ENCODE measurements at places on chromosomes 1 and 21.

DNA sequence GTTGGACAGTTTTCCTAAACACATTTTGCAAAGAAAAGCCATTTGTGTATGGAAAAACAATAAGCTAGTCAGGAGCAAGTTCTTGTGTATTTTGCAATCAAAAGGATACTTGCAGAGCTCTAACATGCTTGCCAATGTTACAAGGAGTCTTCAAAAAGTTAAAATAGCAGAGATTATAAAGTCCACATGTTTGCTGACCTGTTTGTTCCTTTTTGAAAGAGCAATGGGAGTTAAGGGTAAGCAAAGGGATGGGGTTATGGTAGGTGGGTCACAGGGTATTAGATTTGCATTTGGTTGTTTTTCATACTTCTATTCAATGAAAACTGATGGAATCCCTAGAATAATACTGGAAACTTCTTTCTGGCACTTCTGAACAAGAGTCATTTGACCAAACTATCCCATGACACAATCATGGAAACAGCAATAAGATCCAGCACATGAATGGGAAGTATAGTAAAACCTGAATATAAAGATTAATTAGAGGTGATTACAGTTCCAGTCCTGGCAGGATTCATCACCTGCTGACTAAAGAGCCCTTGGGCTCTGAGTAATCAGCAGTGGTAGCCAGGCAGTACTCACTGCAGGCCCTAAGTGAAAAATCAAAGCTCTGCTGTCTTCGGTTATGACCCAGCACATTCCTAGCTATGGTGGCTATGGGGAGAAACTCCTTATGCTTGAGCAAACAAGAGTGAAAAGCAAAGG, 27.1 kb upstream of the ZC3H11B start:
- DNase-seq: no peak

- DNase-seq: no peak
Measured at GRCh38 chr1:55212349-55213150, 2.6 kb downstream of the USP24 start.

DNA sequence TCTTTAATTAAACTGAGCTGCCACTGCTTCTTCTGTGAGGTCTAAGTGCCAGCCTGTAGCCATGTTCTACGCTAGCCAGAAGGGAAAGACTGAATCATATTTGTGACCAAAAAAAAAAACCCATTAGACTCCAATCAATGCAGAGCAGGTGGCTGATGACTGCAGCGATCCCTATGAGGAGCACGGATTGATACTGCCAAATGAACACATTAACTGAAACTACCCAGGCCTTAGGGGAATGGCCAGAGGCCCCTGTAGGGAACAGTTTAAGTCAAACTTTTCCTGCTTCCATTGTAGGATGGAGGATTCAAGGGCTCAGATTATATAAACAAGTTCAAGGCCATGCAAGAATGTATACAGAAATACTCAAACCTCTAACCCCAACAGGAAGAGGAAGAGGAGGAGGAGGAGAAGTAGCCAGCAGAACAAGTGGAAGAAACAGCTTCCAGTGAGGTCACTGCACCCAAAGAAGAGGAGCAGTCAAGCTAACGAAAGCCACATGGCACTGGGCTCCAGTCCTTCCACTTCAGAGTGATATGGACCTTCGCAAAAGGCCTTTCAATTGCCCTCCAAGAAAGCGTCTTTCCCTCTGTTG, 328.3 kb downstream of the SMYD3 start:
- no peak for DNase-seq

- DNase-seq: no peak
Measured at GRCh38 chr1:23246274-23246673, 29.0 kb upstream of the HTR1D start.

GRCh38 chr1:914131-914890, 9.4 kb upstream of the SAMD11 start:
- DNase-seq: no peak

DNA sequence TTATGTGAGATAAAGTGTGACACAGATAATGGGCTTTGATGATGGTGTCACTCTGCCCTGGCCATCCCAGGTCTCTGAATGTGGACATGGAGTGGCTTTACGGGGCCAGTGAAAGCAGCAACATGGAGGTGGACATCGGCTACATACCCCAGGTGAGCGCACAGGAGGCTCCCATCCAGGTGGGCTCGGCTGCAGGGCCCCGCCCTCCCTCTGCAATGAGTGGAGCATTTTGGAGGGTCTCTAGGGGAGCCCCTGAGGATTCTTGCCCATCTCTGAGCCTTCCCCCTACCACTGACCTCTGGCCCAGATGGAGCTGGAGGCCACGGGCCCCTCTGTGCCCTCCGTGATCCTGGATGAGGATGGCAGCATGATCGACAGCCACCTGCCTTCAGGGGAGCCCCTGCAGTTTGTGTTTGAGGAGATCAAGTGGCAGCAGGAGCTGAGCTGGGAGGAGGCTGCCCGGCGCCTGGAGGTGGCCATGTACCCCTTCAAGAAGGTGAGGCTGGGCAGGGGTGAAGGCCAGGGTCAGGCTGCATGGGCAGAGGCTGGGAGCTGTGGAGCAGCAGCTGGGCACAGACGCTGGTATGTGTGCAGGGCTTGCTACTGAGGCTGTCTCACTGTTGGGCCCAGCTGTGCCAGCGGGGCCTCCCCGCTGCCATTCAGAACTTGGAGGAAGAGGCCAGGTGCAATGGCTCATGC, 8.2 kb upstream of the MTFR1L start:
- no peak for DNase-seq

GRCh38 chr1:186374303-186375151, 526 bp downstream of the TPR start:
- no peak for DNase-seq

GRCh38 chr21:42332557-42333317, 17.5 kb upstream of the TFF3 start:
- DNase-seq: no peak

GRCh38 chr1:3510136-3510955, 55.9 kb downstream of the ARHGEF16 start:
- no peak for DNase-seq

GRCh38 chr21:21309510-21309909, 311.3 kb downstream of the NCAM2 start:
- no peak for DNase-seq

DNA sequence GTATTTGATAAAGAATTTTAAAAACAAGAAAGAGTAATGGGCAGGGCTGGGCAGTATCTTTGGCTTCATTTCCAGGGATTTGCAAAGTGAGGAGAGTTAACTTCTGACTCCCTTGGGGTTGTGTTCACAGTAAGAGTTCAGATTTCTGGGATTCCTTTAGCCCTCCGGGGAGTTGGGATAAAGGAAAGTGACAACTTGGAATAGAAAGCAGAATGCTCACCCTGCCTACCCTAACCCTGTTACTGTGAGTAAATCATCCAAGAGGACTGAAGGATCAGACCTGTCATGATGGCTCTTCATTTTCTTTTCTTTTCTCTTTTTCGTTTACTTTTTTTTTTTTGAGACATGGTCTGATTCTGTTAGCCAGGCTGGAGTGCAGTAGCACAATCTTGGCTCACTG, 76.1 kb downstream of the CACHD1 start:
- no peak for DNase-seq

DNA sequence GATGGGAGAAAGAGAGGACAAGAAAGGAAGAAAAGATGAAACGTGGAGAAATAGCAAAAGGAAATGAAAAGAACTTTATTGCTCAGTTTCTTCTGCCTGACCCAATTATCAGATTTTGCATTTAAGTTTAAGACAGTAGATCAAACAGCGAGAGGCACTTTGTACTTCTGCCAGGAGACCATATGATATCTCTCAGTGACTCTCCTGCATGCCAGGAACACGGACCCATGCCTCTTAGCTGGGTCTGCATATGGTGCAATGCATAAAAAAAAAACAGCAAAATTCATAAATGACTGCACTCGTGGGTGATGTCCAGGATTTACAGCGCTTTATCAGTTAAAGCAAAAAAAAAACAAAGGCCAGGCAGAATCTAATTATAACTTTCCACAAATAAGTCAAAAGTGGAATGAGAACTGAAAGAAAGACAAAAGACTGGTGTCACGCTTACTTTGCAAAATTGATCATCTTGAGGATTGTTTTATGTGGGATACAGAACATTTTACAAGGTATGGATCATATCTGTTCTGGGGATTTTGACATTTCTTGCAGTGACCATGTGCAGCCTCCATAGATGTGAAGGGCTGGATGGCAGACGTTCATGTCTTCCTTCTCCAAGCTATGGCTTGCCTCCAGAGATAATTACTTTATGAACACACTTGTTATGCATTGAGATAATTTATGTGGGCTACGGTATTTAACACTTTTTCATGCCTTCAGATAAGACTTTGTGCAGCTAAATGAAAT, 79.5 kb downstream of the RUNX1 start:
- no peak for DNase-seq

DNA sequence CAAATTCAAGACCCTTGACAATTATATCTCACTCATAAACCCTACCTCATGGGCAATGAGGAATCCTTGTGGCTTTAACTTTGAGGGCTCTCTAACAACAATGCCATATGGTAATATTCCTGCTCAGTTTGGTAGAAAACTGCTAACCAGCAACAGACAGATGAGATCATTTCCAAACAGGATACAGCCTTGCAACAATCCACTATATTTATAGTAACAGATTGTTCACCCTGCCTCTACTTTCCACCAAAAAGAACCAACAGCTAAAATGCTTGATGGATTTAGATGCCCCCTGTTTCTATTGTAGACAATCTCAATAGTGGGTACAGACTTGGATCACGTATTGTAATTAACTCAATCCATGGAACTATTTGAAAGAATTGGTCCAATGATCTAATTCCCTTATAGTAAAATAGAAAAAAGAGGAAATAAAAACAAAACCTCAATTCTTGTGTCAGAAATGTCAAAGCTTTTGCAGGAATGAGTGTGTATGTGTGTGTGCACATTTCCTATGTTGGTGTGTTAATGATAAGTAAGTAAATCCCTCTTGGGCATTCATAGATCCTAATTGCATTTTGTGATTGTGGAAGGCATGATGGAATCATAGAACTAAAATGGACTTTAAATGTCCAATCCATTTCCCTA, 100.0 kb upstream of the EDEM3 start:
- no peak for DNase-seq

- no peak for DNase-seq
Measured at GRCh38 chr1:16167331-16168143, 11.7 kb upstream of the EPHA2 start.

- no peak for DNase-seq
Measured at GRCh38 chr1:158043232-158043631, 49.8 kb downstream of the KIRREL1 start.

DNA sequence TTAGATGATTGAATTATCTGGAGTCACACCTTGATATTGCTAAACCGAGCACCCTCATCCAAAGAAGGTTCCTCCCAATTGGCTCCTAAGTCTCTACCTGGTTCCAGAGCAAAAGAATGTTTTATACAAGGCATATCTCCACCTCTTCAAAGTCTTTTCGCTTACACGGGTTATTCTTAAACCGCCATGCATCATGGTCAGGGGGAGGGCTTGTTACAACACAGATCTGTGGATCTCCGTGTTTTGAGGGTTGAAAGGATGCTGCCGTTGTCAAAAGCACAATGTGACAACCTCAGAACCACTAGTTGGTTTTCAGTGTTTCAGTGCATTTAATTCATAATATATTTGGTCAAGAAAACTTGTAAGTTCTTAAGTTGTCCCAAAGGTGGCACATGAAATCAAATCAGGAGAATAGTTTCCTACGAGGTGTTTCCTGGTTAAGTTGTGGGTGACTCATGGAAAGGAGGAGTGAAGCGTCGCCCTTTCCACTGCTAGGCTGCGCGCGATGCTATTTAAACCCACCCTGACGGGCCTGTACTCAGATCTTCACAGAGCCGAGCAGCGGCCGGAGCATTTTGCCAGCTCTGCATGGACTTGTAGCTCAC, 1531.6 kb upstream of the TPTE start:
- DNase-seq: no peak

GRCh38 chr1:242225767-242226573, 227.1 kb upstream of the MAP1LC3C start:
- no peak for DNase-seq

DNA sequence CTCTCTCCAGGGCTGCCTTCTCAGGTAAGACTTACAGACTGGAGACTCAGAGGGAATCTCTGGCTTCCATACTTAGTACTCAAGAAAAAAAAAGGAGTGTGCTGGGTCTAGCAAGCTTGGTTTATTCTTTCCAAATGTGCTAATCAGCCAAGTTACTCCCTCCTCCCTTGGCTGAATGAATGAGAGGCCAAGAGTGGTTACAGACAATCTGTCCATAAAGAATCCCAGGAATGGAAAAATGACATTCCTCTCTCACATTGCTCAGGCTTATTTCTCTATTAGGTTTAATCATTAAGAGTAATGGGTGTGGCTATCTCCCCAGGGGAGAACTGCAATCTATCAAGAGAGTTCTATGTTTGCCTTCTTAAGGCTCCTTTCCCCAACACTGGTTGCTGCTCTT, 547.3 kb upstream of the PLXNA2 start:
- DNase-seq: no peak

DNA sequence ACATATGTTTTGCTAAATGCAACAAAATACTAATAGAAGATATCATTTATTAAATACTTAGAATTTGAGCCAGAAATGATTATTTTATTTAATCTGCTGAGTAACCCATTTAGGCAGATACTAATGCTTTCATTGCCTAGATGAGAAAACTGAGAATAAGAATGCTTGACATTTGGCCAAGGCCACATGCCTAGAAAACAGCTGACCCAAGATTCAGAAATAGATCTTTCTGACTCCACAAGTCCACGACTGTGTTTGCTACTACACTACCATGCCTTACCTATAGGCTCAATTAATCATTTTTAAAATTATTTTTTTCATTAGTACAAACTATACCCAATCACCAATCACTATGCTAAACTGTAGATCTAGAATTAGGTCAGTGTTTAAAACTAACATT, 129.7 kb downstream of the ATP1B1 start:
- DNase-seq: no peak

- DNase-seq: no peak
Measured at GRCh38 chr21:39938086-39938625, 70.9 kb downstream of the PCP4 start.

All from activated naive CD4-positive, alpha-beta T cell treated with anti-CD3 and anti-CD28 coated beads, Interleukin-2, amount 50 U/mL, for 72 hours (primary cell).